ENCODE measurements at places on chromosomes 1 and 21. TPM values are rescaled to one million over a fixed set of nuclear protein-coding genes. Genes with fewer than 3 reads are reported as not detected.

The HSD3B2 gene
- total RNA-seq, result not detected

The PROX1 gene
- 0.49 TPM for total RNA-seq

DNA sequence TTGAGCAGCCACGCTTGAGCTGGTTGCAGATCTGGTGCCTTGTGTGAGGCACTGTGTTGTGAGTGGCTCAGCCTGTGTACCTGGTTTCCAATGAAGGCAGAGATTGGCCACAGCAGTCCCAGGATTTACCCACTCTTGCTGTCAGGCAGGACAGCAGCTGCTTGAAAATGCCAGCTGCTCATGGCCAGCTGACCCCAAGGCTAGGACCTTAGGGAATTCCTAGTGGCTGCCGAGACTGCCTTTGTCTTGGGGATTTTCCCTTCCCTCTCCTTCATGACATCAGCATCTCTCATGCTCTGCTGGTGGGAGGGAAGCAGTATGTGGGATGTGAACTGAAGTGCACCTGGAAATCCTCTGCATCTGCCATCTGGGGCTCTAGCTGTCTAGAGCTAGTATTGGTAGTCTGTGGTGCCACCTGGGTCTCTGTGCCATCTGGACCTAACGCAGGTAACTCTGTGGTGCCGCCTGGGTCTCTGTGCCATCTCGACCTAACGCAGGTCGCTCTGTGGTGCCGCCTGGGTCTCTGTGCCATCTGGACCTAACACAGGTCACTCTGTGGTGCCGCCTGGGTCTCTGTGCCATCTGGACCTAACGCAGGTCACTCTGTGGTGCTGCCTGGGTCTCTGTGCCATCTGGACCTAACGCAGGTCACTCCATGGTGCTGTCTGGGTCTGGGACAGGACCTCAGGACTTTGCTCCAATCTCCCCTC lies 3.8 kb upstream of the LRRC47 start:
- no peak for DNase-seq

- peak; percentile 19 for DNase-seq
These were observed 18.8 kb downstream of the ADGRB2 start for GRCh38 chr1:31745096-31745945.

DNA sequence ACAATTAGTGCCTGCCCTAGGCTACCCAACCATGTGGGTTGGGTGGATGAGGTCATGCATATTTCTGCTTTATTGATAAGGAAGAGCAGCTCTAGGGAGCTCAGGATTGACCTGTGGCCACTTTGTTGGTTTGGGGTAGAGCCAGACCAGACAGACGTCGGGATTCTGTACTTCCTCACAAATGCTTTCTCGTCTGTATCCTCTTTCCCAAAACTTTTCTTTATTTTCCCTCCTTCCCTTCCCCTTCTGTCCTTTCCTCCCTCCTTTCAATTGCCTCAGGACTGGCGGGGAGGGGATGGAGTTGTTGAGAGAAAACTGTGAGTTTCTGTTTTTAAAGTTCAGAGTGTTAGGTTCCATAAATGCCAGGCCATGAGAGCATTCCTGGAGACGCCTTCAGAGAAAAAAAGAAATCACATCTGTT lies 68.0 kb downstream of the UCK2 start:
- DNase-seq, result no peak

- no peak for DNase-seq
These were observed 54.5 kb downstream of the RNF187 start for GRCh38 chr1:228541725-228542124.

GRCh38 chr1:228423404-228424053 lies 6.9 kb upstream of the TRIM17 start:
- no peak for DNase-seq

The CAPN2 gene
- total RNA-seq, result 498 TPM

The RHBDL2 gene
- 0.33 TPM for total RNA-seq

DNA sequence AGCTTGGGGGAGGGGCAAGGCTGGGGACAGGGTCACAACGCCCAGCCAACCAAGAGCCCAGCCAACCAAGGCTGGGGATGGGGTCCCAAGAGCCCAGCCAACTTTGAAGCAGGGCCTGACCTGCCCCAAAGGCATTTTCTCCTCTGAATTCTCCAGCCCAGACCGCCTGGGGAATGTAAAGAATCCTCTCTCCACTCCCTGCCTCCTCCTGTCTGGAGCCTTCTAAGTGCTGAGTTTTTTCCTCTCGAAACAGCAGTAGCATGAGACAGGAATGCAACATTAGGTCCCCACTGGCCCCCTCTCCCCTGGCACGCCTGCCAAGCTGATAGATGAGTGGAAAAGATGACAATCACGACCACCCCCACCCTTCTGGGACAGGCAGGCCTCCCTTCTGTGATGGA lies 17.0 kb downstream of the C1orf198 start:
- no peak for DNase-seq

The TNFRSF8 gene
- 0.32 TPM for total RNA-seq

DNA sequence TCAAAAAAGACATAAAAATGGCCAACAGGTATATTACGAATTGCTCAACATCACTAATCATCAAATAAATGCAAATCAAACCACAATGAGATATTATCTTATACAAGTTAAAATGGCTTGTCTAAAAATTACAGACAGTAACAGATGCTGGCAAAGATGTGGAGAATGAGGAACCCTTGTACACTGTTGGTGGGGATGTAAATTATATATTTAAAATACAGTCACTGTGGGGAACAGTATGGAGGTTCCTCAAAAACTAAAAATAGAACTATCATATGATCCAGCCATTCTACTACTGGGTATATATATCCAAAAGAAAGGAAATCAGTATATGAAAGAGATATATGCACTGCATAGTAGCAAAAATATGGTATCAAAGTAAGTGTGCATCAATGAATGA lies 1037.2 kb upstream of the B3GALT2 start:
- DNase-seq, result no peak

DNA sequence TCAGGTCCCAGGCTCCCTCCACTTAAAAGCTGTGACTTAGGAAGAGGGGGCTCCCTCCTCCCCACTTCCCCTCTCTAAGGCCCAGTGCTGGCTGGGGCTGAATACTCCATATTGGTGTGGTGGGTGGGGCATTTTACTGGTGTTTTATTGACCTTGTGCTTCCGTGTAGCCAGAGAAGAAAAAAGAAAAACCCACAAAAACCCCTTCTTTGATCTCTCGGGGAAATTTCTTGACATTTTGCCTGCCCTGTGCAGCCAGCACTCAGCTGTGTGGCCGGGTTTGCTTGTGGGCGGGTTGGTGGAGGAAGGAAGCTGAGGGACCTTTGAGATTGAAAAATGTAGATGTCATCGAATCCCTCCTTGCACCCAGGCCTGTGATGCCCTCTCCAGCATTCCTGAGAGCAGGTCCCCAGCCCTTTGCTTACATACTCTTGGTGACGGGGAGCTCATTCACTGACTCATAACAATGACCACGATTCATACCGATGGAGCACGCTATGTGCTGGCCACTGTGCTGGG lies 24.8 kb downstream of the TNFRSF8 start:
- DNase-seq, result no peak

The ATAD3A gene
- 64.7 TPM for total RNA-seq

- DNase-seq, result no peak
These were observed 23.6 kb downstream of the PTPRU start for GRCh38 chr1:29259802-29260441.

The AK5 gene
- total RNA-seq, result 2.5 TPM

The DIP2A gene
- 33.6 TPM for total RNA-seq

GRCh38 chr1:229859026-229859425 lies 208.0 kb upstream of the GALNT2 start:
- no peak for DNase-seq

All from pulmonary artery endothelial cell (primary cell).